Heart left ventricle (tissue), 16 donors: ENCODE measurements at places on chromosomes 12 and 14. TPM values are rescaled to one million over a fixed set of nuclear protein-coding genes. Genes with fewer than 3 reads are reported as not detected.

GRCh38 chr12:6570264-6570887, 2.3 kb upstream of the NOP2 start:
- DNase-seq: no peak
- peaks cover 12% of the 10 kb centered on the region for H3K4me1 ChIP-seq
- H3K36me3 ChIP-seq: peaks cover 77% of the 10 kb centered on the region
- H3K27me3 ChIP-seq: no peaks in the 10 kb centered on the region

- no peaks in the 10 kb centered on the region for H3K27me3 ChIP-seq
- H3K36me3 ChIP-seq: peaks cover 45% of the 10 kb centered on the region
- peaks cover 6% of the 10 kb centered on the region for H3K4me1 ChIP-seq
- DNase-seq: no peak
- no peak overlapping the region for H3K27ac ChIP-seq
- no peak overlapping the region for H3K4me3 ChIP-seq
Measured at GRCh38 chr14:74474376-74474775, 18.7 kb downstream of the NPC2 start.

GRCh38 chr12:125434936-125435443, 369.8 kb downstream of the AACS start:
- H3K27ac ChIP-seq: no peak overlapping the region
- no peaks in the 10 kb centered on the region for H3K4me1 ChIP-seq
- DNase-seq: no peak

KRT5 gene
- total RNA-seq: not detected

SLC10A1 gene
- total RNA-seq: not detected

DNA sequence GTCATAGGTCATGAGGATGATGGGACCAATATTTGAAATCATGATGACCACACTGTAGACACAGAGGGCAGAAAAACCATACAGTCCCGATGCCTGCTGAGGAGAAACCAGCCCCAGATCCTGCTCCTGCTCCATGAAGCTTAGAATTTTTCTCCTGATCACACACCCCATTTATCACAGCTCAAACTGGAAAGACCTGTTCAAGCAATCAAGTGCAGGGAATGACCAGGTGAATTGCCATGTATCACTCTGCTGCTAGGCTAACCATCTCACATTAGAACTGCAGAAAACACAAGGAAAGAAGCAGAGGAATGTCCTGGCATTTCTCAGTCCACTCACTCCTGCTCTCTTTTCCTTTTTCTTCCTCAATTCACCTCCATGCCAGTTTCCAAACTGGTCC, 18.1 kb downstream of the MANSC1 start:
- H3K27me3 ChIP-seq: no peaks in the 10 kb centered on the region
- H3K4me1 ChIP-seq: no peaks in the 10 kb centered on the region
- H3K36me3 ChIP-seq: no peaks in the 10 kb centered on the region
- no peak overlapping the region for H3K27ac ChIP-seq

DNA sequence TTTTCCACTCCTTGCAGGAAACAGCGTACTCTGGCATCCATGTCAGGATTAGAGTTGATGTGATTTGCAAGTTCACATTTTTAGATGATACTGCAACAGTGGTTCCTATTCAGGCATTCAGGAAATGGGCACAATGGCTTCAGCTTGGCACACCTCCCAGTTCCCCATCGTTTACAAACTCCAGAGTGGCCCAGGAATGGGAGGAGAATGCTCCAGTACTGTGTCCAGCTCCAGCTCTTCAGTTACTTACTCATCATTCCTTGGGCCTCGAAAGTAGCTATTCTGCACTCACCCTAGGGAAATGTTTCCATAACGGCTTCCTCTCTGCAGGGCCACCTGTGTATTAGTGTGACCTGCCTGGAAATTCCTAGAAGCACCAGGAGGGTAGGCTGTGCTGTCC, 239.7 kb upstream of the RGS6 start:
- DNase-seq: no peak
- no peaks in the 10 kb centered on the region for H3K27me3 ChIP-seq
- no peaks in the 10 kb centered on the region for H3K4me1 ChIP-seq
- no peak overlapping the region for H3K27ac ChIP-seq
- no peaks in the 10 kb centered on the region for H3K36me3 ChIP-seq
- H3K4me3 ChIP-seq: no peak overlapping the region

DNA sequence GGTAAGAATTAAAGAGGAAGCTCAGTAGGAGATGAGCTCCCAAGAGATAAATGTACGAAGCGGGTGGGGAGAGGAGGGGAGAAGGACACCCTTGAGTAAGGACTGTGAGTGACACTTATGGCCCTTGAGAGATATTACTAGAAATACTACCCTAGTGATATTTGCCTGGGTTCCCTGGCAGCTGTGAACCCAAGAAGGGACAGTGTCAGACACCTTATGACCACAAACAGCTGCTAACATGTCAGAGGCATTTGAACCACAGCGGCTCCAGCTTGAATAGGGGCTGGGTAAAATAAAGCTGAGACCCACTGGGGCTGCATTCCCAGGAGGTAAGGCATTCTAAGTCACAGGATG, 19.6 kb upstream of the SLC6A12 start:
- no peaks in the 10 kb centered on the region for H3K4me1 ChIP-seq
- no peak overlapping the region for H3K4me3 ChIP-seq
- H3K27ac ChIP-seq: no peak overlapping the region

DNA sequence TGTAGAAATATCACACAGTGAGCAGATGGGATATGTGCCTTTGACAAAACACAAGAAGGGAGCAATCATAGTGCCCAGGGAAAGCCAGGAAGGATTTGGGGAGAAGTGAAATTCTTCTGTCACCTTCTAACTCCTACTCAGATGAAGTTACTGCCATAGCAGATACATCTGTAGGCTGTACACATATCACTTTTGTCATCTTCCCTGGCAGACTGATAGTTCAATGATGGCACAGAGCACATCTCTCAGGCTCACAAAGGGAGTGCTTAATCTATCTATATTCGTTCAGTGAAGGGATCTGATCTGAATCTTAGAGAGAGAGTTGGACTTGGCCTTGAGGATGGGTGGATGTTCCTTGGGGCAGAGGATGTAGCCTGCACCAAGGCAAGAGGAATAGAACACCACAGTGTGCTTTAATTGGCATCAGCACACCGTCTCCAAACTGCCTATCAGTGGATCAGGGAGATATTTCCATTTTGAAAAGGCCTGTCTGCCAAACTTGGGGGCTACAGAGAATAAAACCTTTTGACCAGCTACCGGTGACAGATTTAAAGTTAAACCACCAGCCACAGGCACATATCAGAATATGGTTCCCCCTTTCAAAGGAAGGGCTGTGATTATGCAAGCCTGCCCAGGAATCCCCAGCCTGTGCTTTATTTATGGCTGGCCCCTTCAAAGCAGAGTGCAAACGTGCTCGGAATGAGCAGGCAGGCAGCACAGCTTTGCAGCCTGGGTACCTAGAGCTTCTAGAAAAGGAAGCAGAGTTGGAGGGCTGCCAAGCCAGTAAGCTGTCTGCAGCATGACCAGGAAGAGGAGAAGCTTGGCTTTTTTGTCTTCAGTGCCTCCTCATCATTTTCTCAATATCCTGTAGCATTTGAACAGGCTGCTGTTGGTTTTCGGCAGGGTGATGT, 165.5 kb upstream of the DYRK2 start:
- peaks cover 18% of the 10 kb centered on the region for H3K4me1 ChIP-seq
- H3K36me3 ChIP-seq: no peaks in the 10 kb centered on the region
- H3K4me3 ChIP-seq: no peak overlapping the region
- H3K27ac ChIP-seq: no peak overlapping the region
- DNase-seq: peak; percentile 91
- H3K27me3 ChIP-seq: no peaks in the 10 kb centered on the region

DNA sequence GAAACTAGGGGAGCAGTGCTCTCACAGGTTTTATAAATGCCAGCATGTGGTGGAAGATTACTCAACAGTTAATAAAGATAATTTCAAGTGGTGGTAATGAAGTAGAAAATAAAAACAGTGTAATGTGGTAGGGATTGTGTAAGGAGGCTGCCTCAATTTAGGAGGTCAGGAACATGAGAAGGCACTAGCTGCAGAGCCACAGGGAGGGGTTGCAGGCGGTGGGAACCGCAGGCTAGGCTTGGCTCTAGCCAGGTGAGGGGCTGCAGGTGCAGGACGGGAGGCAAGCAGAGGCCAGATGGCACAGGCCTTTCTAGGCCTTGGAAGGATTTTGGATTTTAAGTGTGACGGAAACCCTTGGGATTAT, 768 bp downstream of the METTL25 start:
- no peak for DNase-seq
- H3K36me3 ChIP-seq: no peaks in the 10 kb centered on the region
- no peak overlapping the region for H3K27ac ChIP-seq
- peak overlapping the region; percentile 97 for H3K4me3 ChIP-seq

- no peak overlapping the region for H3K4me3 ChIP-seq
- peaks cover 71% of the 10 kb centered on the region for H3K4me1 ChIP-seq
- H3K36me3 ChIP-seq: peaks cover 34% of the 10 kb centered on the region
- DNase-seq: no peak
- H3K27me3 ChIP-seq: no peaks in the 10 kb centered on the region
Measured at GRCh38 chr12:53070877-53071492, 8.2 kb downstream of the SPRYD3 start.
